ENCODE measurements at places on chromosomes 4 and X. TPM values are rescaled to one million over a fixed set of nuclear protein-coding genes. Genes with fewer than 3 reads are reported as not detected.

GRCh38 chr4:1723131-1723801 lies 1.9 kb downstream of the TACC3 start:
- H3K4me1 ChIP-seq = peaks cover 30% of the 10 kb centered on the region
- H3K4me3 ChIP-seq = peak overlapping the region; percentile 84
- H3K27ac ChIP-seq = no peak overlapping the region
- peaks cover 8% of the 10 kb centered on the region for H3K36me3 ChIP-seq

The HAND2 gene
- total RNA-seq = 34.3 TPM

DNA sequence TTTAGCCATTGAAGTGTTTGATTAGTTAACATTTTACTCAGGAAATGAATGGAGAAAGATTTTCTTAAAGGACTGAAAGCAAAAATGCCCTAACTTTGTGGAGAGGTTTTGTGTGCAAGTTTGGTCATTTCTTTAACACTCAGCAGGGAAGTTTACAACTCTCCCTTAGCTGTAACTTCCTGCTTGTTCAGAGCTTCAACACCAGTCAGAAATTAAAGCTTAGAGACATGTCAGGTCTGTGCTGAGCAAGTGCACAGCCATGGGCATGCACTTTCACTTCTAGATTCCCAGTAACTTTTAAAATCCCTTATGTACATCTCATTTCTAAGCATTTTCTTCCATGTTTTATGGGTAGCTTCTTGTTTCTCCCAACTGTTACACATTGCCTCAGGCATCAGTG lies 326.0 kb downstream of the ACTRT1 start:
- no peak overlapping the region for H3K4me3 ChIP-seq
- peaks cover 3% of the 10 kb centered on the region for H3K4me1 ChIP-seq
- H3K36me3 ChIP-seq = no peaks in the 10 kb centered on the region
- no peaks in the 10 kb centered on the region for H3K27me3 ChIP-seq

DNA sequence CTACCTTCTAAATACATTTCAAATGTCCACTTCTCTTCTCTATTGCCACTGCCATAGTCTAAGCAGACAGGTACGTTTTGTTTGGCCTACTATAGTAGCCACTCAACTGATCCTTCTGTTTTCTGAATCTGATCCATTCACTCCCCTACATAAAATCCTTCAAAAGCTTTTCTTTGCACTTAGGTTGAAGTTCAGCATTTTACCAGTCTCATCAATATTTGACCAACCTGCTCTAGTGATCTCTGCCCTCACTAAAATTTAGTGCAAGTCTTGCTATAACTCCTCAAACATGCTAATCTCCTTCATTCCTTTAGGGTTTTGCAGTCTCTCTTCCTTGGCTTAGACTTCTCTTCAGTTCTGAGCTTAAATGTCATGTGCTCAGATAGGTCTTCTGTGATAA lies 33.4 kb downstream of the EGF start:
- no peaks in the 10 kb centered on the region for H3K27me3 ChIP-seq
- no peaks in the 10 kb centered on the region for H3K36me3 ChIP-seq
- DNase-seq = no peak
- H3K4me1 ChIP-seq = peaks cover 2% of the 10 kb centered on the region
- no peak overlapping the region for H3K27ac ChIP-seq

GRCh38 chr4:183288955-183289354 lies 31.1 kb downstream of the CLDN22 start:
- H3K4me1 ChIP-seq = no peaks in the 10 kb centered on the region
- no peak overlapping the region for H3K27ac ChIP-seq
- no peaks in the 10 kb centered on the region for H3K27me3 ChIP-seq
- no peak overlapping the region for H3K4me3 ChIP-seq
- peaks cover 40% of the 10 kb centered on the region for H3K36me3 ChIP-seq

DNA sequence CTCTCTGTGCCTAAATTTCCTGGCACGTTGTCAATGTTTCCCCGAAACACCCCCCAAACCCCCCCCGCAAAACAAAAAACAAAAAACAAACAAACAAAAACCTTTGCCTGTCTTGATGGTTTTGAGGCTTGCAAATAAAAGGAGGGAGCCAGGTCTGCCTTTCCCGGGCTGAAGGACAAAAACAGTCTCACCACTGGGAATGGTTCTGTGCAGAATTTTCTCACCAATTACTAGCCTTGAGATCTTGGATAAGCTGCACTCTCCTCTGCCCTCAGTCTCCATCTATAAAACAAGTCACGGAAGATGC lies 15.5 kb downstream of the NKX3-2 start:
- peaks cover 99% of the 10 kb centered on the region for H3K27me3 ChIP-seq
- no peaks in the 10 kb centered on the region for H3K4me1 ChIP-seq
- H3K36me3 ChIP-seq = no peaks in the 10 kb centered on the region
- no peak overlapping the region for H3K4me3 ChIP-seq
- no peak overlapping the region for H3K27ac ChIP-seq

DNA sequence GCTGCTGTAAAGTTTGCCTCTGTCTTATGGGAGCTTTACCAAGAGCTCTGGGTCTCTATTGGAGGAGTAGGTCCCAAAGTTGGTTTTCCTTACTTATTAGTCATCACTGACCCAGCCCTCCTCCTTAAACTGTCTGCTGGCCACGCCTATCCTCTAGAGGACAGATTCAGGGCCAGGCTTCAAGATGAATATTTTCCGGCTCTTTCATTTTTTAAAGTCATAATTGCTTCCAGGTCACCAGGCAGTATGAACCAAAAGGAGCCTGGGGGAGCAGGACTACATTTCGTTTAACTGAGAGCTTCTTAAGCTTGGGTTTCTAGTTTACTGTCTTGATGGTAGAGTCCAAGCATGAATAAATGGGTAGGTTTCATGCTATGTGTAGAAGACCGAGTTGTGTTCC lies 13.7 kb downstream of the BCORL1 start:
- H3K27me3 ChIP-seq = no peaks in the 10 kb centered on the region
- no peak overlapping the region for H3K27ac ChIP-seq
- DNase-seq = no peak

DNA sequence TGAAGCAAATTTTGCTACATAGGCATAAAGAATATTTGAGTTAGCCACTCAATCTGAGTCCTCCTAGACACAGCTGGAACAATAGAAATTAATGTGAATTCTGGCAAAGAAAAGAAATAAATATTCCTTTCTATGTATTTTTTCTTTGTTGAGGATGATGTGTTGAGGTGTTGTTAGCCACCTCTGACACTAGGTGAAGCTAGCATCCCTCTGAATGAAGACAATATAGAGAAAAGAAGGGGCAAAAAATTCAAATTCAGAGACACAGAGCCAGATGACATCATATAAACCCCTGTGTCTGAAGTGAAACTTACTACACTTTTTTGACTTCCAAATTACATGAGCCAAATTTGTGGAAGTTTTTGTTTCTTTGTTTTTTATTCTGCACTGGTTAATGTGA lies 34.6 kb upstream of the TMPRSS11D start:
- H3K36me3 ChIP-seq = no peaks in the 10 kb centered on the region
- H3K4me1 ChIP-seq = peaks cover 12% of the 10 kb centered on the region
- no peaks in the 10 kb centered on the region for H3K27me3 ChIP-seq
- no peak overlapping the region for H3K4me3 ChIP-seq

DNA sequence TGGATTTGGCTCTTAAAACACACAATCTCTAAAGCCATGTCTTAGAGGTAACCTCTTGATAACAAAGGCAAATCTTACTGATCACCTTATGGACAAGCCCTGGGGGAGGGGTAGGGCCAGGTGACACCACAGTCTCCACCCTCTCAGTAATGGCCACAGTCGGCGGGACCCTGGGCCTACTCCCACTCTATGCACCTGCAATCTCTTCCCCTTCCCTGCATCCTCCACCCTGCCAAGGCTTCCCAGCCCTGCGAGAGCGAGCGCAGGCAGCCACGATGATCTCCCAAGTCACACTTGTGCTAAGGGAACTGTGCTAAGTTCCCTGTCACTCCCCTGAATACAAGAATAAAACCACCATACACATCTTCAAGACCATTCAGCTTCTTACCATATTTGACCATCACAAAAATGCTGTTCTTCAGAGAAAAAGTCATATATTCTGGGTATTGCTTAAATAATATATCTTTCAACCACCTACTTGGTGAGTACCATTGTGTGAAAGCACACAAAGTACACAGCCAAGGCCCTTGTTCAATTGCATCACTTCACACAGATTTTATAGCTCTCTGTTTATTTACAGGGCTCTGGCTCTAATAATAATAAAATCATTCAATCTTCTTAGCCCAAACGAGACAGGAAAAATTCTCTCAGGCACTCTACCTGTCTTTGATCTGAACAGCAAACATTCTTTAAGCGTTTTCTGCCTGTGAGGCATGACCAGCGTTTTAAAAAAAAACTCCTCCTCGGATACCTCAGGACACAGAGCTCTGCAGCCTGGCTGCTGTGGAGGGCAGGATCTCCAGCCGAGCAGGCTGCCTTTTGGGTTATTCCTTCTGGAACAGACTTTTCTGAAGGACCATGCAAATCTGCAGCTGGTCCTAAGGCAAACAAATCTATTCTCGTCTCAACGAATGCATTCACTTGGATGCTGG lies 115.7 kb upstream of the MAP3K15 start:
- no peaks in the 10 kb centered on the region for H3K36me3 ChIP-seq
- H3K27me3 ChIP-seq = no peaks in the 10 kb centered on the region
- no peak for DNase-seq
- peak overlapping the region; percentile 58 for H3K27ac ChIP-seq
- peaks cover 32% of the 10 kb centered on the region for H3K4me1 ChIP-seq

- no peaks in the 10 kb centered on the region for H3K27me3 ChIP-seq
- no peak overlapping the region for H3K4me3 ChIP-seq
- H3K36me3 ChIP-seq = no peaks in the 10 kb centered on the region
- no peak overlapping the region for H3K27ac ChIP-seq
These were observed 161.0 kb upstream of the HS3ST1 start for GRCh38 chr4:11589676-11590075.

The PCDH19 gene
- total RNA-seq = 6.8 TPM

- no peak overlapping the region for H3K4me3 ChIP-seq
- no peak overlapping the region for H3K27ac ChIP-seq
- H3K27me3 ChIP-seq = no peaks in the 10 kb centered on the region
- no peaks in the 10 kb centered on the region for H3K4me1 ChIP-seq
These were observed 71.0 kb upstream of the BMP2K start for GRCh38 chr4:78704981-78705683.

DNA sequence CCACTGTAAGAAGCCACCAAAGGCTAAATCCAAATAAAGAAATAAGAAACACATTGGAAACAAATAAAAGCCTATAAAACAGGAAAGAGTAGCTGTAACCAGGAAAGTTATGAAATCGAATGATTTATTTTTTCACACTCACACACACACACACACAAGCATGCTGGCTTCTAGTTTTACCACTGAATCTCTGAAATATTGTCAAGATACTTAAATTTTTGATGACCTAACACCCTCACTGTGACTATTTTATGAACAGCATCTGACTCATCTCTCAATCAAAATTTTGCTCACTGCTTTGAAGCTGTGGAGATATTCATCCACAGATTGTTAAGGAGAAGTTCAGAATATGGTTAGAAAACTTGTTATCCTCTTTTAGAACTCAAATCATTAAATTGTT lies 13.9 kb upstream of the GABRB1 start:
- H3K27me3 ChIP-seq = peaks cover 10% of the 10 kb centered on the region
- no peak for DNase-seq
- H3K27ac ChIP-seq = no peak overlapping the region
- no peak overlapping the region for H3K4me3 ChIP-seq
- H3K36me3 ChIP-seq = no peaks in the 10 kb centered on the region

DNA sequence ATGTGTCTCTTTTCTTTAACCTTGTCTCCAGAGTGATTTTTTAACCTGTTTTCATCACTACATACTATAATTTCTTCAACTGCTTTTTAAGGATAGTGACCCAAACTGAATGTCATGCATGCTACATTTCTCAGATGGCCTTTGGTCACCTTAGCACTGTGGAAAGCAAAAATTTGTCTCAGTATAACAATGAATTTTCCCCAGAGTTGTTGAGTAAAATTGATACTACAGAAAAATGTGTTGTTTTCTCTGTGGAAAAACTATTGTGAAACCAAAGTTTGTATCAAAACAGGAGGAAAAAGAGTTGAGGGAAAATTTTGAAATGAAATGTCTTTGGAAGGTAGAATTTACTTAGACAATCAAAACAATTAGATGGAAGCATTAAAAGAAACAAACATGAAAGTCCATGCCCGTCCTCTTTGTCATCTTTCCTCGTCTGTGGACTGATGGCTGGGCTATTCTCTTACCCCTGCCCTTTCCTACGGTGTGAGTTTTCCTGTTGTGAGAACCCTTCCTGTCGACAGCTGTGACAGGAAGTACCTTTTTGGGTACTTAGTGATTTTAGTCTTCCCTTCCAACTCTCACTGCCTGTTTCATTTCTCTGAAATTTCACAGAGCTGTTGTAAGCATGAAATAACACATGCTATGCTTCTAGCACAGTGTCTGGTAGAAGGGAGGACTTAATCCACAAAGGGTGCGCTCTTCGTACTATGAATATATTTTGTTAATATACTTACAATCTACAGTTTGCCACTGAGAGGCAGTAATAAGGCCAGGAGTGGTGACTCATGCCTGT lies 50.8 kb downstream of the LRP2BP start:
- H3K4me1 ChIP-seq = peaks cover 27% of the 10 kb centered on the region
- H3K27me3 ChIP-seq = no peaks in the 10 kb centered on the region
- no peak for DNase-seq
- H3K4me3 ChIP-seq = no peak overlapping the region
- peaks cover 28% of the 10 kb centered on the region for H3K36me3 ChIP-seq

Measured in mesothelial cell of epicardium (in vitro differentiated cells).